Left cardiac atrium (tissue), 4 donors: ENCODE measurements at places on chromosomes 16 and 17.
A peak's percentile ranks its signal among the peaks of the same experiment; 100 is the strongest.

GRCh38 chr16:80628254-80628653 lies 87.5 kb downstream of the DYNLRB2 start:
- DNase-seq, result no peak

DNA sequence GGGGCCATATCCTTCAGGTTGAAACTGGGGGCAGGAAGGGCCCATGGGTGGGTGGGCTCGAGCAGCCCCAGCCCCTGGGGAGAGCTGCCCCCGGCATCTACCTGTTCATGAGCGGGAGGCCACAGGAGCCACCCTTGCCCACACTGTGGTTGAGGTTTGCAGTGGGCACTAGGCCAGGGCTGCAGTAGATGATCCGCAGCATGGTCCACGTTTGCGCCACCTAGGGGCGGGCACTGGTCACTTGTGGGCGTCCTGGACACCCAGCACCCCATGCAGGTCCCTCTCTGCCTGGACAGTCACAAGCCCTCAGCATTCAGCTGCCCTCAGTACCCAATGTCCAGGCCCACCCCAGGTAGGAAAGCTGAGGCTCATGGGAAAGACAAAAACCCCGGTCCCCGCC lies 1.8 kb upstream of the JMJD8 start:
- DNase-seq, result no peak

- peak; percentile 76 for DNase-seq
Observed at GRCh38 chr17:76585649-76586593, at the start of gene ST6GALNAC2. ST6GALNAC2 (minus strand) TSS chr17:76585860; CDS start chr17:76585808, 52 bp downstream.

- peak; percentile 55 for DNase-seq
Observed at GRCh38 chr17:56593086-56593645, 333 bp upstream of the NOG start.

DNA sequence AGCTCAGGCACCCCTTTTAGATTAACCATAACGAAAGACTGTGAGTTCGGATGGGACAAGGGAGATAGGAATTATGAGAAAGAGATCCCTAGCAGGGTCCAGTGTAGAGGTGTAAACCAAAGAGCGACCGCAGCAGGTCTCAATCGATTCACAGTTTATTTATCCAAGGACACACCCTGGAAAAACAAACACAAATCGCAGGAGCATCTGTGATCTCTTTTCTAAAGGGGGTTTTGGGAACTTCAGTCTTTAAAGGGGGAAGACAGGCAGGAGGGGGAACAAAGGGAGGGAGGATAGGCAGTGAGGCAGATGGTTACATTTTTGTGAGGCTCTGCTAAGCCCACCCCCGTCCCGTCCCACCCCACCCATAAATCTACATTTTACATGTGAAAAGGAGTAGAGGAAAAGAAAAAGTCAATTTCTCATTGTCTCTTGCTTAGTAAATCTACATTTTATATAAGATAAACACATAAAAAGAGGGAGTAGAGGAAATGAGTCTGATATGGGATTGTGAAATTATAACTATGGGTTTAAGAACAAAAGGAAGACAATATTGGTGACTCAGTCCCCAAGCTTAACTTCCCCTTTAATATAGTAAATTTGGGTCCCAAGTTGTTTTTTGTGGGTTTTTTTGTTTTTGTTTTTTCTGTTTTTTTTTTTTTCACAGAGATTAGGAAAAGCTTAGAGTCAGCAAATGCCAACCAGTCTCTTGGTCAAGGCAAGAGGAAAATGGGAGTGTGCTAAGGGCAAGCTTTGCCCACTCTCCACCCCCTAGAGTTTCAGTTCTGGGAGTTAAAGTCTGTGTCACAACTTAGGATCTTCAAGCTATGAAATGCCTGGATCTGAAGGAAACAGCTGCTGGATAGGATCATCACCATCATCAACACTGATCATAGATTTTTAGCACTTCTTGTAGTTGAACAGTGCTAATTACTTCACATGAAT lies 160.9 kb upstream of the CDH5 start:
- no peak for DNase-seq

- DNase-seq, result no peak
Observed at GRCh38 chr17:44155488-44155887, 13.8 kb downstream of the HROB start.

DNA sequence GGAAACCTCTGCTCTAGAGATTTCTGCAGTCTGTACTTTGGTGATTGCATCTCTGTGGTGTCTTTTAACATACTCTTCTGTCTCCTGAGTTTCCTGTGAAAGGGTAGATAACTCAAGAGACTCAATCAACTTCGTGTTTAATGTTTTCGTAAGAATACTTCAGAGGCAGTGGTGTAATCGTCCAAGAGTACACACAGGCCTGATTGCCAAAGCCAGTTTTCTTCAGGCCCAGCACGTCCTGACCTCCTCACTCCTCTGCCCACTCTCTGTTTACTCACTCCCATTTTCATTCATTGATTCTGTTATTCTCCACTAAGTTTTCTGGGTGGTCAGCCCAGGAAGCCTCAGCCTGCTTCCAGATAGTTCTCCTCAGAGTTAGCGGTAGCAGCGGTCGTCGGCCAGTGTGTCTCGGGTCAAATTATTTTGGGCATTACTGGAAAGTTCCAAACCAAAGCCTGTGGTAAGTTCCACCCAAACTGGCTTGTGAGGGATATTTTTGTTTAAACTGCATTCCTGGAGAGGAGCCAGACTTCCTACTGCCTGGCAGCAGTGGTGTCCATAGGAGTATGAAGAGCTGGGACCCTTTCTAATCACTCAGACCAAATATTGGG lies 293.2 kb downstream of the WWOX start:
- no peak for DNase-seq

GRCh38 chr17:31320791-31321190 lies 631 bp downstream of the EVI2A start:
- no peak for DNase-seq

DNA sequence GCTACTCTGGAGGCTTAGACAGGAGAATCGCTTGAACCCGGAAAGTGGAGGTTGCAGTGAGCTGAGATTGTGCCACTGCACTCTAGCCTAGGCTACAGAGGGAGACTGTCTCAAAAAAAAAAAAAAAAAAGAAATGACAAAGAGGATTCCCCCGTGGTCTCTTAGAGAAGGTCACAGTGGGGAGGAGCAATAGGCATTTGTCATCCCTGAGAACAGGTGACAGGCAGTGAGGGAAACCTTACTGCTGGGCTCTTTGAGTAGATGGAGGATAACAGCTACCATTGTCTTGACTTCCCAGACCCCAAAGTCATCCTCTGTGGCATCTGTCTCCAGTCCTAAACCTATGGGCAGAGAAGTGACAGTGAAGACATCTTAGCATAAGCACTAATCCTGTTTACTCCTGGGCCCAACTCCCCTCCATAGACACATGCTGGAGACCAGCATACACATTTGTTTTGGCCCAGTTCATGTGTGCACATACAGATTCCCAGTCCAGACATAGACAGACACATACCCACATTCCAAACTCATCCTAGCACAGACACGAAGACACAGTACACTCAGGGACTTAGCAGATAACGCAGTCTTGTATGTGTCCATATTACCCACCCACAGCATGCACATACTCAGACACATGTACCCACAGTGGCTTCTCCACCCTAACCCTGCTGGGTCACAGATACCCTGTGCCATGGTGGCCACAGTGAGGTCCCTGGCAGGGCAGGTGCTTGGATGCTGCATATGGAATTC lies 2.7 kb downstream of the ESRP2 start:
- no peak for DNase-seq

DNA sequence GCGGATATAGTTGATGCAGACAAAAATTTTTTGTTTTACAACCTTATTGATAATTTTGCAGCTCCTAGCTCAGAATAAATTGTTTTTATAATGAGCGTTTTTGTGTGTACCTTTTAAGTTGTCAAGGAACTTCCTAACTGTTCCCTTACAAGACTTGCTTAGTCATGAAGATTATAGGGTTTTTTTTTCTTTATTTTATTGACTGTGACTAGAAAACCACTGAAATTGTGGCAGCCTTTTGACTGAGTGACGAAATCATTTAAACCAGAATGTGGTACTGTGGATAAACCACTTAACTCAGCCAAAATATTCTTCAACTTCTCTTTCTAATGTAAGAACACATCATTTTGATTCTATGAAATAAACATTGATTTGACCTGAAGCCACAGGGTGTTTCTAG lies 40.8 kb upstream of the VPS4A start:
- DNase-seq, result no peak

GRCh38 chr17:79281803-79282202 lies 207.2 kb downstream of the ENGASE start:
- DNase-seq, result no peak

DNA sequence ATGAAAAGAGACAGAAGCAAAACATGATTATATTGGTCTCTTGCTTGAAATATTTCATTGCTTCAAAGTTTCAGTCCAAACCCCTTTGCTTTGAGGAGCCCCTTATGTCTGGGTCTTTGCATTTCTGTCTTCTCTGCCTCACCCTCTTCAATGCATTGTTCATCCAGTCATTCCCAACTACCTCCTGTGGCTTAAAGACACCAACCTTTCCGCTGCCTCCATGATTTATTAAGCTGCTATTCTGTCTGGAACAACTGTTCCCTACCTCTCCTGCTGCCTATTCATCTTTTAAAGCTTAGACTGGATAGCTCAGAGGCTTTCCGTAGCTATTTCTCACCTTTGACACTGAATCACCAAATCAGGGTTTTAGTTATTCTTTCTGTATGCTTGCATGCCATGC lies 2.3 kb downstream of the KRTAP3-2 start:
- no peak for DNase-seq

DNA sequence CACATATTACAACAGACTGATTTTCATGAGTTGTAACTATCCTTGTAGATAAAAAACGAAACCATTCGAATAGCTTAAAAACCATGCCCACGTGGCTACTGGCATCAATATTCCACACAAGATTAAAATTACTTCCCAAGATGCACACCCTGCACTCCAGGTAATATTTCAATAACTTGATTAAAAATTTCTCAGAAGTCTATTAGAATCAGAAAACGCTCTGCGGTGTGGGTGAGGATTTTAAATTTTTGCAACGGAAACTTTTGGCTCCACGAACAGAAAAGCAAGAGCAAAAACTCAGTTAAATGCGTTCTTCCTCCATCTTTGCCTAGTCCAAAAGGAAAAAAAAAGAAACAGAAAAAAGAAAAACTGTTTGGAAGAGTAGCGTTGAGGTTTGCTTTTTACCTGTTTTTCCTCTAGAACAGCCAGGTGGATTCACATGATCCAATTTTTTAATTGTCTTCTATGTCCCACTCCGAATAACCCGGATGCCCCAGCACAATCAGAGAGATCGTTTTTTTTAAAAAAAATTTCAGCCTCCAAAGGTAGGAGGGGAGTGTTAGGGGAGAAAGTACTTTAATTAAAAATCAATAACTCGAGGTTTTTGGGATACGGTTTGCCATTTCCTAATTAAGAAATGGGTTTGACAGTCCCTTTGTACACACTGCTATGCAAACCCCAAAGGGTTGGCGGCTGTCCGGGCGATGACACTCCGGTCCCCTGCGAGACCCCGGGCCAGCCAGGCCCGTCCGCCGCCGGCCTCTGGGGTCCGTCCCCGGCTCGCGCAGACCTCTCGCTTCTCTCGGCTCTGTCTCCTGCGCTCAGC lies 708 bp upstream of the NFAT5 start:
- DNase-seq, result no peak

GRCh38 chr17:3723188-3723555 lies 531 bp upstream of the HASPIN start:
- no peak for DNase-seq

- DNase-seq, result no peak
Observed at GRCh38 chr16:87390641-87391323, 1.4 kb upstream of the MAP1LC3B start.

GRCh38 chr17:35184274-35184673 lies 9.9 kb downstream of the SLC35G3 start:
- DNase-seq, result no peak

DNA sequence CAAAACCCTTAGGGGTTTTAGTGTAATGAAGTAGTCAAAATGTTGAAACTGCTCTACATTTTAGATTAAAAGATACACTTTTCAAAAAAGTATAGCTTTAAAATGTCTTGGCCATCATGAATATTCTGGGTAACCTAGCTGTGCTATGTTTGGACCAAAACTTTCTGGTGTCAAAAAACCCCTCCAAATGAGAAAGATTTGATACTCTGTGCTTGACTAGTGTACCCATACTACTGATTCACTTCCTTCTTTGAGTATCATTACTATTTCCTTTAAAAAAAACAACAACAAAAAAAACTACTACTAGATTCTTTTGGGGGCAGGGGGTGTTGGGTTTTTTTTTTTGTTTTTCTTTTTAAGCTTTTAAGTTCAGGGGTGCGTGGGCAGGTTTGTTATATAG lies 37.3 kb downstream of the PTRH2 start:
- DNase-seq, result no peak

DNA sequence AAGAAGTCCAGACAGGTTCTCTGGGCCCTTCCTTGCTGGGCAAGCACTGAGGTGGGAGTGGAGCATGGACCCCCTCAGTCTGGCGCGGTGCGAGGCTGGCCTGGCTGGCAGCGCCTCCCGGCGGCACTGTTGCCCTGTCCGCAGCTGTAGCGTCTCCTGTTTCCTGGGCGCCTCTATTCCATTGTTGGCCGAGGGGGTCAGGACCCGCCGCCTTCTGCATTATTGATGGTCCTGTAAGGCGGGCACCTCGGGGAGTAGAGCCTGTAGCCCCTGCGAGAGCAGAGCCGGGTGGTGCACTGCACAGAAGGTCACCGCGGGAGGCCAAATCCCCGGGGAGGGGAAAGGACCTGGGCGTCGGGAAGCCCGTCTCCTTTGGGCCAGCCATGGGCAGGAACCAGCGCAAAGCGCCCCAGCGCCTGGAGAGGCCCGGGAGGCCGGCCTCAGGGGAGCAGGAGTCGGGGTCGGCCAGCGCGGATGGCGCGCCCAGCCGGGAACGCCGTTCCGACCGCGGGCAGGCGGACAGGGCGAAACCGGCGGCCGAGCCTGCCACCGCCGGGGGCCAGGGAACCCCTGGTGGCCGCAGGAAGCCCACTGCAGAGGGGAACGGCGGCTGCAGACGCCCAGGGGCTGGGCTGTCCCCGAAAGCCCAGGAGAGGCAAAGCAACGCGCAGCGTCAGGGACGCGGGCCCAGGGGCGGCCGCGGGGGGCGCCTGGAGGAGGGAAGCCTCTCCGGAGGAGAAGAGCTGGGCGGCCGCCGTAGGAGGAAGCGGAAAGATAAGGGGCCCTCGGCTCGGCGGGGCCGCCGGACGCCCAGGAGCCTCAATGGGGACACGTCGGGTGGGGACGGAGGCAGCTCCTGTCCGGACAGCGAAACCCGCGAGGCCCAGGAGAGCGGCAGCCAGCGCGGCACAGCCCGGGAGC lies at the start of gene MYO15B:
Gene MYO15B, plus strand, starts transcription at position 126 of the 921 bp plus-strand sequence. Its CDS starts 258 bp downstream, at position 384.
- DNase-seq, result peak; percentile 82

DNA sequence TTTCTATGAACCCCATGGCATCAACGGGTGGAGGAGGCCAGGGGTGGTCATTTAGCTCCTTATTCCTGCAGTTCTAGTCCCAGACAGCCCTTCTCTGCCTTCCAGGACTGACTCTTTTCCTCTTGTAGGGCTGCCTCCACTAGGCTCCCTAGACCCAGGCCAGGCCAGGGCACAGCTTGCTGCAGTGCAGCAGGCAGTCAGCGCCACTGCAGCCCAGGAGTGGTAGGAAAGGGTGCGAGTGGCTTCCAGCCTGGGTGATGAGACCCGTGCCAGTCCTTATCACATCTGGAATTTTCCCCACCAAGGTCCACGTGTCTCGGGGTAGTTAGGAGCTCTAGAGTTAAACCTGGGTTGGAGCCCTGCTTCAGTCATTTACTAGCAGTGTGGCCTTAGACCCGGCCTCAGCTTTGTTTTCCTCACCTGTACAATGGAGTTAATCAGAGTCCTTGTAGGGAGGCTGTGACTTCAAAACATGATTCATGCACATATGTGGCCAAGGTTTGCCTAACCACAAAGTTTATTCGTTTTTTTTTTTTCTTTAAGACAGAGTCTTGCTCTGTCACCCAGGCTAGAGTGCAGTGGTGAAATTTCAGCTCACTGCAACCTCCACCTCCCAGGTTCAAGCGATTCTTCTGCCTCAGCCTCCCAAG lies 4.7 kb downstream of the SLC5A11 start:
- DNase-seq, result no peak

GRCh38 chr17:48519427-48519826 lies 11.4 kb downstream of the HOXB1 start:
- no peak for DNase-seq
